ENCODE measurements at places on chromosomes 2 and 18.

GRCh38 chr18:55466789-55467188, 121.2 kb downstream of the TCF4 start:
- DNase-seq, result no peak

- no peak for DNase-seq
Observed at GRCh38 chr2:190882411-190882766, 1.8 kb downstream of the GLS start.

GRCh38 chr2:213995400-213996105, 415.3 kb upstream of the VWC2L start:
- DNase-seq, result peak; percentile 44

GRCh38 chr18:11726556-11726955, 37.5 kb downstream of the GNAL start:
- no peak for DNase-seq

GRCh38 chr2:60984720-60985119, 32.8 kb upstream of the PEX13 start:
- DNase-seq, result no peak

DNA sequence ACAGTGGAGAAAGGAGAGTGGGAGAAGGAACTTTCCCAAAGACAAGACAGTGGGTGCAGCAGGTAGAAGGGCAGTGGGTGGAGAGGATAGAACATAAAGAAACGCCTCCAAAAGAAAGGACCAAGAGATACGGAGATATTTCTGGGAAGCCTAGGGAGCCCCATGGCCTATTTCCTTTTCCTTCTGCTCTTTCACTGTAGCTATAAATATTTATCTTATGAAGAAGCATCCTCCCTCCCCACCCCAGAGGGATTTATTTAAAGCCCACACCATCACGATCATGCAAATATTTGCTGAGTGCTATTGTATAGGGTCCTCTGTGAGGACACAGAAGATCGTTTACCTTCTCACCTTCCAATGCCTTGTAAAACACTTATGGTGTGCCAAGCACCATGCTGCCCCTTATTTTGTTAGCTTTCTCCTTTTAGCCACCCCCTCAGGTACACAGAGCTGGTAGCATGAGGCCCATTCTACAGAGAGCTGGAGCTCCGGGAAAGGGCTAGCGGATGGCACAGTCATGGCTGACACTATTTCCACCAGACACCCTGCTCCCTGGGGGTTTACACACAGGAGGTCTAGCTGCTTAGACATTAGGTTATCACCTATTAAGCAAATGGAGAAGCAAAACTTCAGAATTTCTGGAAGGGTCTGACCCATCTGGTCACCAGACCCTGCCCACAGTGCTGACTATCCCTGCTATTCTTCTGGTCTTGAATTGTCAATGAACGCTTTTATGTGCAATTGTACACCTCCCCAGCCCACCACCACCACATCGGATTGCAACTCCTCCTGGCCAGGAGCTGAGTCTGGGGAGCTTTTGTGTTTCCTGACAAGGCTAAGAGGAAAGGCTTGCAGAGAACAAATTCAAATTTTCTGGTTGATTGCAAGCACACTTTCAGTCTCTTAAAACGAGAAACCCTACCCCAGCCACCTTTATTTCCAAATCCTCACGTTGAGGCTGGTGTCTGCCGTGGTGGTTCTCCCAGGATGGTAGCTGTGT, 91.8 kb upstream of the KLF7 start:
- no peak for DNase-seq

All from kidney epithelial cell (primary cell).